ENCODE measurements at places on chromosomes 2 and 18. TPM values are rescaled to one million over a fixed set of nuclear protein-coding genes. Genes with fewer than 3 reads are reported as not detected.

The IL18RAP gene
- total RNA-seq, result 33.5 TPM

The SNTG2 gene
- total RNA-seq, result 1.5 TPM

The SGO2 gene
- total RNA-seq, result 2.1 TPM

The DNAJB2 gene
- total RNA-seq, result 57.5 TPM

The MYO3B gene
- total RNA-seq, result 0.21 TPM

The CRACDL gene
- total RNA-seq, result 1.6 TPM

The DDX18 gene
- 127 TPM for total RNA-seq

The SLC14A1 gene
- total RNA-seq, result 2.5 TPM

The DSG4 gene
- total RNA-seq, result not detected

The RBKS gene
- 12.1 TPM for total RNA-seq

The RALB gene
- 22.1 TPM for total RNA-seq

The ALPI gene
- total RNA-seq, result not detected
